Ascending aorta (tissue), 2 donors: ENCODE measurements at places on chromosomes 5 and 9. TPM values are rescaled to one million over a fixed set of nuclear protein-coding genes. Genes with fewer than 3 reads are reported as not detected.

SECISBP2 gene
- total RNA-seq: 27.8 TPM

PCDHGB4 gene
- 3.6 TPM for total RNA-seq

GRCh38 chr5:170293273-170293672 is 4.3 kb downstream of the LCP2 start:
- H3K4me3 ChIP-seq: no peak overlapping the region
- no peak overlapping the region for H3K27ac ChIP-seq
- DNase-seq: no peak
- H3K4me1 ChIP-seq: no peaks in the 10 kb centered on the region
- H3K36me3 ChIP-seq: no peaks in the 10 kb centered on the region

PDCD1LG2 gene
- 1.1 TPM for total RNA-seq
